ENCODE measurements at places on chromosomes 2 and 18. TPM values are rescaled to one million over a fixed set of nuclear protein-coding genes. Genes with fewer than 3 reads are reported as not detected.

- DNase-seq = no peak
These were observed 47.8 kb downstream of the TMEM163 start for GRCh38 chr2:134670955-134671354.

The IGFBP5 gene
- total RNA-seq = 1.9 TPM

The FSHR gene
- total RNA-seq = not detected

DNA sequence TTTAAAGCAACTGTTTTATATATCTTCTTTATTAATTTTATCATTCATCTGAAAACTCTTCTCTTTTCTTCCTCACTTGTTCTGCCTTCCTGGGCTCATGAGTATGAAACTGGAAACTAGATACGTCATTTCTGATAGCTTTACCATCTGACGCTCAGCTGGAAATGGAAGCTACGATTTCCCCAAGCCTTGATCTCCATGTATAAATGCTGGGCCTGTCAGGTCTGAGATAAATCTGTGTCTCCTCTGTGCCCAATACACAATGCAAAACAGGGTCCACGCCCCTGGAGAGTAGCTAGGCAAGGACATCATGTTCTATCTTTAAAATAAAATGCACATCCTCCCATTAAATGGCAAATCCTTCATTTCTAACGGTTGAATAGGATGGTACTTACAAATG lies 238.4 kb downstream of the AFF3 start:
- no peak for DNase-seq

The CDK15 gene
- 4.8 TPM for total RNA-seq

The C2orf92 gene
- 6.0 TPM for total RNA-seq

The REG3A gene
- total RNA-seq = not detected

The CD207 gene
- total RNA-seq = not detected

The CXCR4 gene
- total RNA-seq = 1.1 TPM

DNA sequence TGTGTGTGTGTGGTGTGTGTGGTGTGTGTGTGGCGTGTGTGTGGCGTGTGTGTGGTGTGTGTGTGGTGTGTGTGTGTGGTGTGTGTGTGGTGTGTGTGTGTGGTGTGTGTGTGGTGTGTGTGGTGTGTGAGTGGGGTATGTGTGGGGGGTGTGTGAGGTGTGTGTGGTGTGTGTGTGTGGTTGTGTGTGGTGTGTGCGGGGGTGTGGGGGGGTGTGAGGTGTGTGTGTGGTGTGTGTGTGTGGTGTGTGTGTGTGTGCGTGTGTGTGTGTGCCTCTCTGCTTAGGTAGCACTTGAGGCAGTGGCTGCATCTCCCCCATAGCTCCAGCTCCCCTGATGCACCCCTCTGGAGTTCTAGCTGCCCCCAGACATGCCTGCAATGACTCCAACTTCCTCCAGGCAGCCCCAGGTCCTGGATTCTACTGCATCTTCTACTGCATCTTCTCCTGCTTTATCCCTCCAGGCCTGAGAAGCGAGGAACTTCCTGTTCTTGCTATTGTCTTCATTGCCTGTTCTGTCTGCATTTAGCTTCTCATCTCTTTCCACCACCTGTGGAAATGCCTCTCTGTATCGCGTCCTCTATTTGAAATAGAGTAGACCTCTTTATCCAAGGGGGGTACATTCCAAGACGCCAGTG lies 22.2 kb upstream of the MLPH start:
- no peak for DNase-seq

GRCh38 chr2:145411493-145411892 lies 891.6 kb upstream of the ZEB2 start:
- no peak for DNase-seq

- DNase-seq = no peak
These were observed 5.5 kb downstream of the BOK start for GRCh38 chr2:241563981-241564595.

All from Panc1 (cell line).